Temporal lobe (tissue), 4 donors: ENCODE measurements at places on chromosomes 2 and 18. TPM values are rescaled to one million over a fixed set of nuclear protein-coding genes. Genes with fewer than 3 reads are reported as not detected.

XDH gene
- total RNA-seq: not detected

SLC9A4 gene
- 0.25 TPM for total RNA-seq

ACTG2 gene
- total RNA-seq: 0.98 TPM

TRIM54 gene
- total RNA-seq: not detected

MTIF2 gene
- total RNA-seq: 17.2 TPM

CFAP65 gene
- total RNA-seq: 0.74 TPM

CELF4 gene
- total RNA-seq: 50.9 TPM

MROH2A gene
- total RNA-seq: not detected

FAM110C gene
- total RNA-seq: 7.4 TPM

C2orf81 gene
- 1.2 TPM for total RNA-seq

SERPINB10 gene
- not detected for total RNA-seq
